GM06990 (cell line): ENCODE measurements at places on chromosomes 5 and 9.

- DNase-seq, result no peak
Measured at GRCh38 chr5:7018601-7019000, 305.4 kb downstream of the TENT4A start.

DNA sequence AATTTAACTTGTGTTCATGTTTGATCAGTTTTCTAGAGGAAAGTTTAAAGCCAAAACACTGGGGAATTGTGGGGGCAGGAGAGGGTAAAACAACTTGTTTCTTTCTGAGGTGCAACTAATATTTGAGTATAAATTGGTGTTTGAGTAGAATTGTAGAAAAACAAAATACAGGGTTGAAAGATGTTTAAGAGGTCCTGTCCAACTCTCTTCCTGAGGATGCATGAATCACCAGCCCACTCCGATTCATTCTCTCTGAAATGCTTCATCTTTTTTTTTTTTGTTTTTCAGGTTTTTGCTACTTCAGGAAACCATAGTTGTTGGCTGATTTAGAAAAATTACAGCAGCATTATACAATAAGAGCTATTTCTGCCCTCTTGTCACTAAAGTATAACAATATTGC, 42.4 kb upstream of the TMC1 start:
- DNase-seq, result no peak

- no peak for DNase-seq
Measured at GRCh38 chr9:14243514-14244042, 70.4 kb downstream of the NFIB start.

DNA sequence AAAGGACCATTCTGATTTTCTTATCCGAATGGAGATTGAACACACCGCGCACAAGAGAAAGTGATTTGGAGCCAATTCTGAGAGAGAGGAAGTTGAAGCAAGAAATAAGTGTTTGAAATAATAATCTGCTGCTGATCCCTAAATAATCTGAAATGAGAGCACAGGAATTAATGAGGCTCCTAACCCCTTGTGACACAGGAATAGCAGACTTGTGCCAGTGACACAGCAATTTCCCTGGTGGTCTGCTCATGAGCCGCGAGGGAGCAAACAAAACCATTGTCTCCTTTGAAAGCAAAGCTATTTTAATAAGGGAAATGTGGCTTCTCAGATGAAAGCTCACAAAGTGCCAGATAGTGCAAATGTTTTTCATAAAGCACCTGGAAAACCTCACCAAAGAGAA, 936.1 kb upstream of the WWC1 start:
- no peak for DNase-seq

DNA sequence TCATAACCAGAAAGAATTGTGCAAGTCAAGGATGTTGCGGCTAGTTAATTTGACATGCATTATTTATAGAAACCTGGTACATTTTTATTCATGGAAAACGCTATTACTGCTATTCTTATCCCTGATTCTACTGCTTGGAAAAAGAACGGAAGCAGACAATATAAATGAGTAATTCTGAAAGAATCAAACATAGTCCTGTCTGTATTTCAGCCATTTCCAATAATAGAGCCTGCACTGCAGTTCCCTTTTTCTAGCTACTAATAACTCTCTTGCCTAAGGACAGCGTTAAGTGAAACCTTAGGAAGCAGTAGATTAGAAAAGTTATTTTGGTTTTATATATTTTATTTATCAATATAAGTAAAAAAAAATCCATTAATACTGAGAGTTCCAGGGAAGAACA, 414.9 kb downstream of the CYLC2 start:
- no peak for DNase-seq

DNA sequence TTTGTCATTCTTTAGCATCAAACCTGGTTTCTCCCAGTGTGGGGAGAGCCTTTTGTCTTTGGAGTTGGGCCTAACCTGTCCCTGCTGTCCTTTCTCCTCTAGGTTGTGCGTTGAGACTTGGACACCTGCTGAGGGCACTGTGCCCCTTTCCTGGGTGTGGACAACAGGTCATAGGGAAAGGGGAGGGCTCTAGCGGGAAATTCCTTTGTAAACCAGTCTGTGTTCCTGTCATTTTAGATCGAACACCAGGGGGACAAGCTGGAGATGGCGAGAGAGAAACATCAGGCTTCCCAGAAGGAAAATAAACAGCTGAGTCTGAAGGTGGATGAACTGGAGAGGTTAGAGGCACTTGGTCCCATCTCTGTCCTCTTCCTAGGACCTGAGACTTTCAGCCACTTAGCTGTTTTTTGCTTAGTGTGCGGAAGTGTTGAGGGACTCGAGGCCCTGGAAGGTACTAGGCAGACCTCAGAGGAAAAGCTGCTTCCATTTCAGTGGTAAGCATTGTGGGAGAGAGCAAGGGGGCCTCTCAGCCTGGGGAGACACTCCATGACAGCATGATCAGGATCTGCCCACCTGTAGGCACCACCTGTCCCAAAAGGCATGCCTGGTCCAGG, 8.6 kb upstream of the GLE1 start:
- DNase-seq, result no peak

- no peak for DNase-seq
Measured at GRCh38 chr5:147216552-147217154, 18.2 kb upstream of the STK32A start.

DNA sequence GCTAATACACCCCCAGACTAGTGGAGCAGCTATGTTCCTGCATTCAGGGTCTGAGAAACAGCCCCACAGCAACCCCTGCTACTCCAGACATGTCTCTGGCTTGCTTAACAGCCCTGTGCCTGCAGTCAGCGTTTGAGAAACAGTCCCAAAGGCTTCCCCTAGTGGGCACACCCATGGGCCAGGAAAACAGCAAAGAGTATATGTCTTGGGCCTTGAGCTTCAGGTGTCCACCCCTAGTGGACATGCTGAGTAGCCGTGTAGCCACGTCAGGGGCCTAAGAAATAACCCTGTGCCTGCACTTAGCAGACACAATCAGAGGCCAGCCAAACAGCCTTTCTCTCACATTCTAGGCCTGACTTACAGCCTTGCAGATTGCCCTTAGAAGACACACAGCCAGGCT, 698.6 kb downstream of the PTPRD start:
- no peak for DNase-seq

DNA sequence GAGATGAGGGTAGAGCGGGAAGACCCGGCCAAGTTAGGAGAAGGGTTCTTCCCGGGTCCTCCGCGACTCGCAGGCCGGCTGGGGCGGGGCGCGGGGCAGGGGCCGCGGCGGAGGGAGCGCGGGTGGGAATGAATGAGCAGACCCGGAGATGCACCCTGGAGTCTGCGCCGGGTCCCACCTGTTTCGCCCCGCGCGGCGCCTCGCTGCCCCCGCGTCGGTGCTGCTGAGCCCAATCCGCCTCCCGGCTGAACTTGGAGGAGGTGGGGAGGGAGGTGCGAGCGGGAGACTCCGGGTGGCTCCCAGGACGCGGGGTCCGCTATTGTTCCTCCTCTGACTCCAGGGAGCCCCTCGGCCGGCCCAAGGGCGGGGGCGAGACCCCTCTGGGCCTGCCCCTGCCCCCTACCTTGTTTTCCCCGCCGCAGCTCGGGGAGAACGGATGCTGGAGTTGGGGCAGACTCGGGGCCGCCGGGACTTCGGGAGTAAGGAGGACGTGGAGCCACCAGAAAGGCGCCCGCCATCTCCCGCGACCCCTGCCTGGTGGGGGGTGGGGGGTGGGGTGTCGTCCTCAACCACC, 659 bp downstream of the RAI14 start:
- DNase-seq, result peak; percentile 34

DNA sequence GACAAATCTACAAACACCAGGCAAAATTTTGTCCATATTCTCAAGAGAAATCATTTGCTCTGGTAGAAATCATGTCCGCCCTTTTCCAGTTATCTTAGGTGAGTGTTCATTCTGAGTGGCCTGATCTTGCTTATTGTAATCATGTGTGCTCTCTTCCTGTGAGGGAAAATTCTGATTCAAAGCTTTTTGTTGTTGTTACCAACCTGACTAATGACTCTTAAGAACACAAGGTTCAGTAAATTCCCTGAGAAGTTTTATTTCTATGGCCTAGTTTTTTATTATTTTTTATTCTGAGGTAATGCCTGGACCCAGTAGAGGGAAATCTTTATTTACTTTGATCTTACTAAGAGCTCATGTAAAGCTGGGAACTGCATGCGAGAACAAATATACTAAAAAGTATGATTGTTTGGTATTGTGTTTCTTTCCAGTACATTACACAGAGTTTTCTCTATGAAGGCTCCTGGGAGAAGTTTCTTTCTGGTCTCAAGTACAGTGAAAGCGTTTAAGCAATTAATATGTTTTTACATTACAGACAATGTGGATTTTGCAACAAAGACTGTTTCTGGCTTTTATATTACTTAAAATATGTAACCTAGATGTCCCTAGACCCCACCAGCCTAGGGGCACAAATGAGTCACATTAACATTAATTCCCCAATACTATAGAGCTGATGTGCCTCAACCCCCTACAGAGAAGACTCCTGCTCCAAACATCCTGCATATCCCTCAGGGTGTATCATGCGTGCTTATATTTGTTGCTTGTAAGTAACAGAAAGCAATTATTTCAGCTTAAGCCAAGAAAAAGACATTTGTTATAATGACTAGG, 138.1 kb downstream of the TMEM167A start:
- DNase-seq, result no peak

- peak; percentile 6 for DNase-seq
Measured at GRCh38 chr5:52657247-52657645, 130.5 kb upstream of the ITGA1 start.

- DNase-seq, result no peak
Measured at GRCh38 chr5:61352612-61353156, 20.6 kb downstream of the ZSWIM6 start.

DNA sequence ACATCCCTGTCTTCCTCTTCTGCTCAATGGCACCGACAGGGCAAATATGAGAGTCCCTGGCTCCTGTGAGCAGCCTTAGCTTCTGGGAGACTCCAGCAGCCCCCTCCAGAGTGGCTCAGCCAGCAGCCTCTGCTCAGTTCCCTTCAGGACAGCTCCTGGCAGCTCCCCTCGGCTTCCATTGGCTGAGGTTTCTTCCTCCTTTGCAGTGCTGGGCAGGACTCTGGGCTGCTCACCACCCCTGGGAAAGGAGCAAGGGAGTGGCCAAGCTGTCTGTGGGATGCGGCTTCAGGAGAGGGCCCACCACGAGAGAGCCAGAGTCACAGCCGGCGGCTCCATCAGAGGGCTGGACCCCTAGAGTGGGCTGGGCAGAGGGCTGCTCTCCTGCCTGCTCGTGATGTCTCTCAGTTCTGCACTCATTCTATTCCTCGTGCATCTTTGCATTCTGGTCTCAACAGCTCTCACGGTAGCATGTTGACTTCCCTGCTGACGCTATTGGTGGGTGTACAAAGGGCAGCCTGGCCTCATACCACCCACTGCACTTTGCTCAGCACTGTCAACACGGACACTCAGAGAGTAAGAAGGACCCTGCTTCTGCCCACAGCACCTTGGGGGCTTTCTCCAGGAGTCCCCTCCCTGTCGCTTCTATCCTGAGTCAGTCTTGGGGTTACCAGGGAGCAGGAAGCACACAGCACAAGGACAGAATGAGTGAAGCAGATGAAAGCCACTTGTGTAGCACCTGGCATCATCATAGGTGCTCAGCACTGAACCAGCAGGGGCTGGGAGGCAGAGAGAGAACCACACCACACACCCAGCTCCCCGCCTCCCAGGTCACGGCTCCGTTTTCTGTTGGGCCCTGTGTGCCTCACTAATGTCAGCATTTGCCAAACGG, 80.9 kb upstream of the ALDH1B1 start:
- DNase-seq, result no peak

DNA sequence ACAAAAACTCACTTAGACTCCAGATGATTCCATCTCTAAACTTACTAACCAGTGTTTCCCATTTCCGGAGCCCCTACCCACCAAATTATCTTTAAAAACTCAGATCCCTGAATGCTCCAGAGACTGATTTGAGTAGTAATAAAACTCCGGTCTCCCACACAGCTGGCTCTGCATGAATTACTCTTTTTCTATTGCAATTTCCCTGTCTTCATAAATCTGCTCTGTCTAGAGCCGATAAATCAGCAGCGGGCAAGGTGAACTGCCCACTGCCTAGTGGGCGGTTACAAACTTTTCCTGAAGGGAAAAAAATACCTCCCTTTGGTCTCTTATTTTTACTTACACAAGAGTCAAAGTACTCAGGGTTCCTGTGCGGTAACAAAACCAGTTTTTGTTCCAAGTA, 624.4 kb upstream of the RORB start:
- no peak for DNase-seq

- DNase-seq, result no peak
Measured at GRCh38 chr5:116834796-116835515, 260.3 kb upstream of the SEMA6A start.

- DNase-seq, result no peak
Measured at GRCh38 chr9:13809401-13809800, 504.5 kb downstream of the NFIB start.

DNA sequence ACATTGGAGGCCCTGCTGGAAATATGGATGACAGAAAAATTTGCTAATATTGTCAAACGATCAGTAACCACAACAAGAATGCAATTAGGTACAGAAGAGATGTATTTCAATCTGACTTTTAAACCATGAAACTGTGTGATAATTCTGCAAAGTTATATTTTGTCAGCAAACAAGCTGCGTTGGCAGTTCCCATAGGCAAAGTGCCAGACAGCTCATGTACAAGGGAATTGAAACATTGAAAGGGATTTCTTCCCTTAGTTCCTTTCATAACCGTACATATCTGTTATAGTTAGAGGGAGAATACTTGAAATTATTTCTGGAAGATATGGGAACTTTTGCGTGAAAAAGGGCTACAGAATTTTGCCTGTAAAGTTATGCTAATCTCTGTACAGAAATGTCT, 419.4 kb upstream of the PTGER4 start:
- no peak for DNase-seq

GRCh38 chr5:156359476-156359875, 32.5 kb downstream of the SGCD start:
- DNase-seq, result no peak

GRCh38 chr5:16580382-16580781, 36.4 kb downstream of the RETREG1 start:
- no peak for DNase-seq
